ENCODE measurements at places on chromosomes 1 and 21.

- no peak for DNase-seq
Observed at GRCh38 chr1:157359314-157360022, 192.8 kb downstream of the FCRL5 start.

DNA sequence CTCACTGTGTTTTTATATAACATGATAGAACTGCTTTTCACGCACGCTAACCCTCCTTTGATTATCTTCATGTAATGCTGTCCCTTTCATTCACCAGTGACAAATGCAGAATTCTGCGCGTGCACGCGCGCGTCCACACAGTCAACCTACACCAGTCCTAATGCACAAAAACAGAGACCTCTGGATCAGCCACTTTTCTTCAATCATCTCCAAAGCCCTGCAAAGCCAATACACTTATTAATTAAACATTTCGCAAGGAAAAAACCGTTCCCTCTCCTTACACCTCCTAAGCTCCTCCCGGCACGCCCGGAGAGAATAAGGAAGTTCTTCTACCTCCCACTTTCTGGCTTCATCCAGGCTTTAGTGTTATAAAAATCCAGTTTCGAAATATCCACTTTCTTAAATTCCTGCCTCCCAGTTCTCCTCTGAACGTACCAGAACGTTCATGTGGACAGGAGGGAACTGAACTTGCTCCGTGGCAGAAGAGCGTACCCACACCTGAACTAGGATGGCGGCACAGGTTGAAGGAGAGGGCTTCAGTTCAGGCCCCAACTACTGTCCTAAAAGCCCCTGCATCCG lies 4.6 kb downstream of the LMX1A start:
- DNase-seq: no peak

DNA sequence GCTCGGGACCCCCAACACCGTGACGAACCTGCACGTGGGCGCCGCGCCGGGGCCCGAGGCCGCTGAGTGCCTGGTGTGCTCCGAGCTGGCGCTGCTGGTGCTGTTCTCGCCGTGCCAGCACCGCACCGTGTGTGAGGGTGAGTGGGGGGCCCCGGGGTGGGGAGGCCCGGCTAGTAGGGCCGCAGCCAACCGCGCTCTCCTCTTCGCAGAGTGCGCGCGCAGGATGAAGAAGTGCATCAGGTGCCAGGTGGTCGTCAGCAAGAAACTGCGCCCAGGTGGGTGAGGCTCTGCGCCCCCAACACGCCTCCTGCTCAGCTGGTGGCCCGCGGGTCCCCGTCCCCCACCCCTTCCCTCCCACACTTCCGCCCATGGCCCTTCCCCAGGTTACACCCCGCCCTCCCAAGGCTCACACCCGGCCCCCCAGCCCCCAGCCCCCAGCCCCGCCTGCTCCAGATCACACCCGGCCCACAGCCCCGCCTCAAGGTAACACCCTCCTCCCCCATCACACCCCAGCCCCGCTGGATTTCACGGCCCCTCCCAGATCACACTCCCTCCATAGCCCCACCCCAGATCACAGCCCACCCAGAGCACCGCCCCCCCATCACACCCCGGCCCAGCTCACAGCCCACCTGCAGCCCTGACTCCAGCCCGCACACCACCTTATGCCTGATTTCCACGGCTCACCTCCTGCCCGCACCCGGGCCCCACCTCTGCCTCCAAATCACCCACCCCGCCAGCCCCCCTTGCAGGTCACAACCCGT lies 2.4 kb upstream of the MMP23B start:
- no peak for DNase-seq

GRCh38 chr1:39391691-39392679 lies 99.5 kb upstream of the BMP8A start:
- no peak for DNase-seq

DNA sequence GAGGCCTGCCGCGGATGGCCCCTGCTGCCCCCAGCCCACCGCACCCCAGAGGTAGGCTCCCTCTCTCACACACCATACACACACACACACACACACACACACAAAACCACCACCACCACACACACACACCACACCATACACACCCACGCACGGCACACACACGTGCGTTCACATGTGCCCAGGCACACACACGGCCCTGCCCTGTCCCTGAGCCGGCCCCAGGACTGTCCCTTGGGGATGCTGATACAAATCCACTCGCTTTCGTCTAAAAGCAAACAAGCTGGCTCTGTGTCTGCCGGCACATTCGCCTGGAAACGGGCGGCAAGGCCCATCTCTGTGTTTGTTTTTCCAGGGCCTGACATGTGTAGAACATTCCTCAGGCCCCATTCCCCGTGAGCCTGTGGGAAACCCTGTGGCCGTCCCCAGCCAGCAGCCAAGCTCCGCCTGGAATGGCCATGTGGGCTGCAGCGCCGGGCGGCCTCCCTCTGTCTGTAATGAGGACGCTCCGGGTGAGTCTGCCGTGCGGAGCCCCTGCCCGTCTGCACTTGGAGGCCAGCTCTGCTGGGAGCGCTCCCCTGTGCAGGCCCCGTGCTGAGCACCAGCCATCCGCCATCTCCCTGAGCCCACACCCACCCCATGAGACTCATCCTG lies 67.4 kb downstream of the DMRTB1 start:
- DNase-seq: no peak

GRCh38 chr1:164719676-164720439 lies 160.9 kb downstream of the PBX1 start:
- no peak for DNase-seq

GRCh38 chr21:34221331-34222030 lies 142.3 kb upstream of the KCNE2 start:
- no peak for DNase-seq

GRCh38 chr21:19507682-19508260 lies 1104.2 kb upstream of the TMPRSS15 start:
- DNase-seq: no peak

DNA sequence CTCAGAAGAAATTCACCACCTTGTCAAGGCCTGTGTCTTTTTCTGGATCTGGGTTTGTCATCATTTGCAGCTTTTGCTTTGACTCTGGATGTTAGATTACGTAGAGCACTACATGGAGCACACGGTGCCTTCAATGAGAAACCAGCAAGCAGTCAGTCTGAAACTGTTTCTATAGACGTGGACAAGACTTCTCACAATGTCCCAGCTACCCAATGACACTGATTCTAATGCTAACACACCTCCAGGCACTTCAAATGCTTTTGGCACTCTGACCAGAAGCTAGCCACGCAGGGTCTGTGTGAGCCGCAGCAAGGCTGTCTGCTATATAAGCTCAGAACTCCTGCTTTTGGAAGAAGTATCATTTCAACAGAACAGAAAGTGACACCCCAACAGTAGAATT lies 38.2 kb downstream of the ITPKB start:
- no peak for DNase-seq

DNA sequence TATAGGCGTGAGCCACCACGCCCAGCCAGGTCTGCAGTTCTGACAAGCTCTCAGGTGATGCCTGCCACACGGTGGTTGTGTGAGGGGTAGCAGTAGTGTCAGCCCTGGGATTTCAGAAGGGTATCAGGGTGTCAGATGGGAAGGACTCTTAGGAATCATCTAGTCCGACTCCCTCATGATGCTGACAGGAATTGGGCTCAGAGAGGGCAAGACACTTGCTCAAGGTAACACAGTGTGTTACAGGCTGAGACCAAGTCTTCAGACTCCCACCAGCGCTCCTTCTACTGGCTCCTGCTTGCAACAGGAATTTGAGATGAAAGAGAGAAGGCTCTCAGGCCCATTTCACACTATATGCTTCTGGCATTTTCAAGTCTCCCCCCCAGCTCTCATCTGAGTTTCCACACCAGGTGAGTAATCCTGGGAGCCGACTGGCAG lies 6.9 kb downstream of the HTR1D start:
- DNase-seq: no peak

GRCh38 chr1:3126756-3127678 lies 58.0 kb downstream of the PRDM16 start:
- DNase-seq: no peak

GRCh38 chr1:19511116-19511515 lies 25.8 kb upstream of the CAPZB start:
- DNase-seq: no peak
